Caudate nucleus (tissue), 63 donors: ENCODE measurements at places on chromosomes 3 and 15.

- DNase-seq, result no peak
These were observed 30.9 kb downstream of the PTH1R start for GRCh38 chr3:46908294-46908985.

GRCh38 chr15:35013370-35013769 lies 25.3 kb upstream of the ZNF770 start:
- no peak for DNase-seq

DNA sequence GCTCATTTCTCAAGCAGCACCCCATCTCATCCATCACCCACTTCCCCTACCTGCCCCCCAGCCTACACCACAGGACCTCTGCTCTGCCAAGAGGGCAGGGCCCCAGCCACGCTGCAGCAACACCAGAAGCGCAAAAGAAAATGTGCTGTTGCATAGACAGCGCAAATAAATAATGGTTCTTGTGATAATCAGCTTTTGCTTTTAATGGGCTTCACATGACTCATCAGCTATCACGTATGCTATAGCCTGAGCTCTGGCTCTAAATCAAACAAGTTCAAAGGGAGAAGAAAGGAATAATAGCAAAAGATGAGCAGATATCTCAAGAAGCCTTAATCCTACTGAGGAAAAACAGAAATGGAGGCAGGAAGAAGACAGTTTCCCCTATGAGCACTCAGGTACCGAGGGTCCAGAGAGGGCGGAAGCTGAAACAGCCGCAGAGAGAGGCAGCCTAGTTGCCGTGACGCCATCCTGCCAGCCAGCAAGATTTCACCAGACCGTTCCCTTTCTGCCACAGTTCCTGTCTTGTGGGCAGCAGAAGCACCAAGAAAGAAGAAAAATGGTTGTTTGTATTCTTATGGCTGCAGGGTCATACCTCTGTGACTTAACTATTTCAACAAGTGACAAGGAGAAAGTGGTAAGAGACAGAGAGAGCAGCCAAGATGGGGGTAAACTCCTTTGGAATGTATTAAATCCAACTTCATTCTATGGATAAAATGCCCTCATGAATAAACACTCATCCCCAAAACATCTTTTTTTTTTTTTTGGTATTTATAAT lies 22.0 kb downstream of the RAB27A start:
- DNase-seq, result no peak

GRCh38 chr3:160280836-160281235 lies 55.6 kb downstream of the C3orf80 start:
- no peak for DNase-seq

DNA sequence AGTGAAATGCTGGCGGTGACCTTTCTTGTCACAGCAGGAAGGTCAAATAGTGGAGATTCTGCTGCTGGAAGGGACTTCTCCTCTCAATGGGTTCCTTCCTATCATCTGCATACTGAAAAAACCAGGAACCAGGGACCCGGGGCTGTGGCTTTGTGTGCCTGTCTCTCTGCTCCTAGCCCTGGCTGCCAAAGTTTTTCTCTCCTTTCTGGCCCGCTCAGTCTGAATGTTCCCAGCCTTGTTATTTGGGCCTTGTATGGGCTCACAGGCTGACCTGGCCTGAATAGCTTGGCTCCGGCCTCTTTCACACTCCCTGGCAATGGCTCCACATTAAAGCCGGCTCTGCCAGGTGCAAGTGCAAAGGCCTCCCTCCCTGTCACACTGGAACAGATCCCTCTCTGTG lies 94.7 kb downstream of the LRIG1 start:
- DNase-seq, result peak; percentile 58

DNA sequence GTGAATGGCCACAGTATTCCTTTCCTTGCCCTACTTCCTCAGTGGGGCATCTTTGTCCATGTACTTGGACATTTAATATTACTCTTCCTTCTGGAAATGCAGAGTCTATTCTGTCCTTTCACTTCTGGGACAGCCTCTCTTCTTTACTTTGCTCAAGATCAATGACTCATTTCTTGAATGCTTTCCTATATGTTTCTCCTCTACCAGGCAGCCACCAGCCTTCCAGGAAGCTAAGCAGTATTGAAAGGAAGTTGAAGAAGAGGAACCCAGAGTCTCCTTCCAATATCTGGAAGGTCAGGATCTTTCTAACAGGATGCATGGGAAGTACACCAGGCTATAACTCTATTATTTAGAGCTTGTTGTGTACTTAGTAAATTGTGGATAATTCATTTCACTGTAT lies 182.8 kb downstream of the CD47 start:
- DNase-seq, result no peak

DNA sequence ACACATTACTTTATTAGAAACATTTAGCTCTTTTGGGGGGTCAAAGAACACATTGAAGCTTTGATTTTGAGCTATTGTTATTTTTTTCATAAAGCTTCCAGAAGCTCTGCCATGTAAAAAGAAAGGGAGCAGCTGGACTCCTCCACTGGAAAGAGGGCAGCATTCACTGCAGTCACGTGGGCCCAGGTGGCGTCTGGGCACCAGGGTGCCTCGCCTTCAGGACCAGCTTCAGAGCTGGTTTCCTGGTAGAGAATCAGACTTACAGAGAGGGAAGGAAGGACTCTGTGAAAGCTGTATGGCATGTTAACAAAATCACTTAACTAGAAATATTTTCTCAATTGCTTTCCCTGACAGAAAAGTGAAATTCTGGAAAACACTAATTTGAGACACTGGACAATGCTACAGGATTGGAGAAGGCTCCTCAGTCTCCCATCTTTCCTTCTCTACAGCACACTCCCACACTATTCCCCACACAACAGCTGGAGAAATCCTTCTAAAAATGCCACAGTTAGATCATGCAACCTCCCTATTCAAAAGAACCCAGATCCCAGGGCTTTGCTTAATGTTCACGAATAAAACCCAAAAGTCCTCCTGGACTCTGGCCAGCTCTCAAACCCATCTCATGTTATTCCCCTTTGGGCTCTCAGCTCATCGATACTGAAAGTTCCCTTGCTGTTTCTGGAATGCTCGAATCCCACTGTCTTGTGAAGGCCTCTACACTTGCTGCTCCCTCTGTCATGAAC lies 83.2 kb downstream of the NFKBIZ start:
- no peak for DNase-seq

DNA sequence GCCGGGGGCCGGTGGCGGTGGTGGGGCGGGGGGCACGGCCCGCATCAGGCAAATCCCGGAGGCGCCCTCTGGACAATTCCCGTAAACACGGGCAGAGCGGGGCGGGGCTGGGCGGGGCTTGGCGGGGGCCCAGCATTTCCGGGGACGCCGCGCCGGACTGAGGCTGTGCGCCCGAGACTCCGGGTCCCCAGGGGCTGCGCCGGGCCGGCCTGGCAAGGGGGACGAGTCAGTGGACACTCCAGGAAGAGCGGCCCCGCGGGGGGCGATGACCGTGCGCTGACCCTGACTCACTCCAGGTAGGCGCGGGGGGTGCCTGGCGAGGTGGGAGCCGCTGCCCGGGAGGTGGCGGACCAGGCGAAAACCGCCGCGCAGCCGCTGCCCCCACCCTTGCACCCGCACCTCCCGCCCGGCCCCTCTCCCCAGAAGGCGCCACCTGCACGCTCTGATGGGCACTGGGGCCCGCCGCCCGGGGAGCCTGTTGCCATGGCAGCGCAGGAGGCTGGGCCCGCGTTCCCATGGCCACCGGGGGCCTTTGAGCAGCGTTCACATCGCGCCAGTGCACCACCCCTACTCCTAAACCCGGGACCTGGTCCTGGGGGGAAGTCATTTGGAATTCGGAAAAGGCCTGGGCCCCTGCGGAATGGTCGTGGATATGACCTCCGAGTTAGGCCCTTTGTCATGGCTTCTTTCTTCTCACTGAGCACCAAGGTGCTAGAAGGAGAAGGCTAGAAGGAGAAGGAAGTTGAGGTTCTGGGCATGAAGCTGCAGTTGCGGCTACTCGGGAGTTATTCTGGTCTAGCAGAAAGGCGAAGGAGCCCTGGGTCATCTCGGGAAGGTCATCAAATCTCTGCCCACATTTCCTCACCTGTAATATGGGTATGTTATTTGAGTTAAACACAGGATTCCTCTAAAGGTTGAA lies 16.1 kb upstream of the SEMA4B start:
- peak; percentile 82 for DNase-seq

GRCh38 chr15:93025625-93025982 lies 63.4 kb downstream of the RGMA start:
- DNase-seq, result no peak

GRCh38 chr15:70034141-70034540 lies 63.6 kb downstream of the TLE3 start:
- DNase-seq, result no peak

DNA sequence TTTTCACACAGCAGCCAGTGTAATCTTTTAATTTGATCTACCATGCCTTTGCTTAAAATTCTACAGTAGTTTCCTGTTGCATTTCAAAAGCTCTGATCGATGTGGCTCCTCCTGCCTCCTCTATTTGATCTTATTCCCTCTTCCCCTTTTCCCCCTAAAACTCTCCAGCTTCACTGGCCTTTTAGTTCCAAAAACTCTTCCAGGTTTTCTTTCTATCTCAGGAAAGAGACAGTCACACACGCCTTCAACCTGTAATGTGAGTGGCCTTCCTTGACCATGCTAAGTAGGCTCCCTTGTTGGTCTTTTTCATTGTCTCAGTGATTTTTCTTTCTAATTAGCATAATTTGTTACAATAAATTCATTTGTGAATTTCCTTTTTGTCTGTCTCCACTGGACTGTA lies 985 bp downstream of the TEX9 start:
- no peak for DNase-seq

- no peak for DNase-seq
These were observed 112.8 kb upstream of the GPR149 start for GRCh38 chr3:154542837-154543236.

DNA sequence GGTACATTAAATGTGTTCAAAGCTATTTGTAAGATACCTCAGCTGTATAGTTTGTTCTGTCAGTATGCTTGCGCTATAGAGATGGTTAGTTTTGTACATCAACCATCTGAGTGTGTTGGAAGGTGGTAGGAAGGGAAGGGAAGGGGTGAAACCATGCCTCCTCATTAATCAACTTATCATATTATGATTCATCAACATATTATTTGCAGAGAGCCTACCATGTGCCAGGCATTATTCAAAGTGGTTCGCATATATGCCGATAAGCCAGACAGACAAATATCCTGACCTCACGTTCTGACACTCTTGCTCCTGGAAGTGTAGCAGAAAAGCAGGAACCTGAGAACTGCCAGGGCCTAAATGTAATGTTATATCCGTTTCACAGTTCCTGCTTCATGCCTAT lies 248.1 kb upstream of the NR2E3 start:
- no peak for DNase-seq

- no peak for DNase-seq
These were observed 245.2 kb downstream of the TLE3 start for GRCh38 chr15:69852482-69852881.
